ENCODE measurements at places on chromosomes 3 and 15.

- no peak for DNase-seq
These were observed 40.7 kb downstream of the MYRIP start for GRCh38 chr3:39849992-39850715.

DNA sequence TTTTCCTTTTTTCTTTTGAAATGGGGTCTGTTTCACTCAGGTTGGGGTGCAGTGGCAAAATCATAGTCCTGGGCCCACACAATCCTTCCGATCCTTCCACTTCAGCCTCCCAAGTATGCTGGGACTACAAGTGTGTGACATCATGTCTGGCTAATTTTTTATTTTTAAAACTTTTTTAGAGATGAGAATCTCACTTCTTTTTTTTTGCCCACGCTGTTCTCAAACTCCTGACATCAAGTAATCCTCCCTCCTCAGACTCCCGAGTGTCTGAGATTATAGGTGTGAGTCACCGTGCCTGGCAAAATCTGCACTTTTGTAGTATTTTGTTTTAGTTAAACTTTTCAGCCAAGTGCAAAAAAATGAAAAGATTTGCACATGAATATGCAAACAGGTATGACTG lies 171.0 kb downstream of the FNDC3B start:
- DNase-seq: no peak

DNA sequence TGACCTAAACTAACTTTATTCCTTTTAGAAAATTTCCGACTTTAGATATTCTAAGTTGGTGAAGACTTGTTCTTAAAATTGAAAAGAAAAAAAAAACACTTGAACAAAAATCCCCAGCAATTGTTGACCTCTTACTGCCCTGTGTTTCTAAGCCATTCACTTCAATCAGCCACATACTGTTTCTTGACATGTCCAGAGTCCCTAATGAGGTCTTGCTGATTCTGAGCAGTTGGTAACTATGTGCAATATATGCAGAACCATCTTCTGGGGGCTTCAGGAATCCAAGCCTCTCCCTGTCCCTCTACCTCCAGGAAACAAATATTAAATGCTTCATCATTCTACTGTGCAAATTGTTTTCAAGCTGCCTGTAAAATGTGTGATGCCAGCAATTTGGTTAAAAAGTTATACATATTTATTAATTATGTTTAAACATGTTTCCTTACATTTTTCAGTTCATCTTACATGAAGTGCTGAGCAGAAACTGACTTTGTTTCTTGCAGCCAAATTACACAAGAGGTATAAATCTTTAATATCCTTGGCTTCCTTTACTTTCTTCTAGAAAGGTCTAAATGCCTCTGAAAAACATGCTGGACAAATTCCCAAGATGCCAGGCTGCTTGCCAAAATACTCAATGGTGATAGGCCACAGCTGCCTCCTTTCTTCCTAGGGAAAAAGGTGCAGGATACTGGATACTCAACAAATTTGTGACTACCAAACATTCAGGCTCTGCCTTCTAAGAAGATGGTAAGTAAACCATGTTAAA lies 19.8 kb upstream of the GYG1 start:
- DNase-seq: no peak

DNA sequence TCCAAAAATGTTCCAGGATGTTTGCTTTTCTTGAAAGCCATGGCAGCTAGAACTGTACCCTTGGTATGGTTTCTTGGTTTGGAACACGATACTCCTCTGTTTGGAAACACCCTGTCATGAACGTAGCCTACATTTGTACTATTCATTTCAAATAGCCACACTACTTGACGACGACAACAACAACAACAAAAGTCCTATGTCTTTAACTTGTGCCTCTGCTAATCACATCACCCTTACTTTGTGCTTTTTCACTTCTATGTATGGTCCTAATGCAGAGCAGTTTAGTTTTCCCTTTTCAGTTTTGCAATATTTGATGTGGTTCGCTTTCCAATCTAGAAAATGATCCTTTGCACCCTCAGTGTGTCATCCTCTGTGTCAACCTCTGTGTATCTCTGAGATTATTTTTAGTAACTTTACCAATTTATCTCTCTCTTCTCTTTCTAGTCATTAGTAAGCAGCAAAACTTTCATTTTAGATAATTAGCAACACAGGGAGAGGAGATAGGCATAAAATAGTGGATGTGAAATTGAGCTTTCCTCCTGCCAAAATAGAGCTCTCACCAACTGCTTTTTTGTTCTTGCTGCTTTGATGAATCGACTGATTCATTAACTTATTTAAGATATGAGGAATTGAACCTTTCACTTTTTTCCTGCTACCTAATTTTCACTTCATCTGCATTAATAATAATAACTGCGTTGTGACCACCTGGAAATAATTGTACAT lies 44.1 kb upstream of the TP63 start:
- DNase-seq: no peak

- no peak for DNase-seq
These were observed 91.7 kb upstream of the NAALADL2 start for GRCh38 chr3:174767406-174767805.

GRCh38 chr15:79294075-79294474 lies 11.6 kb downstream of the ANKRD34C start:
- DNase-seq: no peak

GRCh38 chr15:90030376-90030775 lies 29.3 kb downstream of the ZNF710 start:
- no peak for DNase-seq

DNA sequence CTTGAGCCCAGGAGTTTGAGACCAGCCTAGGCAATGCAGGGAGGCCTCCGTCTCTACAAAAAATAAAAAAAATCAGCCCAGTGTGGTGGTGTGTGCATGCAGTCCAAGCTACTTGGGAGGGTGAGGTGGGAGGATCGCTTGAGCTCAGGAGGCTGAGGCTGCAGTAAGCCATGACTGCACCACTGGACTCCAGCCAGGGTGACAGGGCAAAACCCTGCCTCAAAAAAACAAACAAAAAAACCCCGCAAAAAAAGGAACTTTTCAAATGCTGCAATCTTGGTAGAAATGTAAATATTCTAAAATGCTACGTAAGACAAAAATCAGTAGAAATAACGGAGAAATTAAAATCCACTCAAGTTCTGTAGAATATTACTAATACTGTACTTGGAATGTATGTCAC lies 108.1 kb upstream of the MELTF start:
- DNase-seq: no peak

- no peak for DNase-seq
These were observed 12.6 kb downstream of the PLCL2 start for GRCh38 chr3:16897254-16897926.

DNA sequence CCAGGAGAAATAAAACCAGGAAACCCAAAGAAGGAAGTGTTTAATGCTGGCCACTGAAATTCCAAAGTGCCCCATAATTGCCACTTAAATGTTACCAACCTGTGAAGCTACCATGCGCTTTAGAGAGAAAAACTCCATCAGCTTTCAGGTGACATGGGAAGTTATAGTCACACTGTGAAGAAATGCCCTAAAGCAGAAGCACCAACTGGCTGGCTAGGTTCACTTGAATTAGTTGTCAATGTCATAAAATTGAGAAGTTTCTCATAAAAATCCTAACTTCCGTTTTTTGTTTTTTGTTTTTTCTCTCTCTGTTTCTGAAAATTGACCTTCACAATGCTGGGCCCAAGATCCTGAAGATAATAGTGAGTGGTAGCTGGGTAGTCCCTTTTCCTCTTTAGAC lies 167.9 kb upstream of the CTNNB1 start:
- DNase-seq: no peak

DNA sequence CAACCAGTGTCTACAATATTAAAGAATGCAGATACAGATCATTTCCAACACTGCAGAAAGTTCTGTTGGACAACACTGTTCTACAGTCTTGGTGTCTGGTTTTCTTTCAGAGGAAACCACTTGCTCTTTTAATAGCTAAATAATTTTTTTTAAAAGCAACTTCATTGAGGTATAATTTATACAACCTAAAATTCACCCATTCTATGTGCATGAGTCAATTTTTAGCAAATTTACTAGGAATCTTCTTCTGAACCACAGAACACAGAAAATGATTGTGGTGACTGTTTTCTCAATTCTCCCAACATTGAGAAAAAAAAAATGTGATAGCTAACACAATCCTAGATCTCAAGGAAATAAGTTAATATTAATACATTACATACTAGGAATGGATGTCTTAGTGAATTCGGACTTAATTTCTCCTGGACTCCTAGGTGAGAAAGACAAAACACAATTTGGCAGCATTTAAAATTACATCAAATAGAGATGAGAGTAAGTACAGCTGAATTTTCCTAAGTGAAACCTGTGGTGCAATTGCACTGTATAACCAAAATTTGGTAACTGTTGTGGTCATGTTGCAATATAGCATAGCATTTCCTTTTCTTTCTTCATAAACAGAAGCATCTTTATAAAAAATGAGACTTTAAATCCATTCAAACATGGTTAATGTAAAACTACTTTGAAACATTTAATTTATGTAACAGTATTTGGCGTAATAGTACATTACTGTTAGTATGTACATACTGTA lies 15.3 kb upstream of the PLCL2 start:
- DNase-seq: no peak

DNA sequence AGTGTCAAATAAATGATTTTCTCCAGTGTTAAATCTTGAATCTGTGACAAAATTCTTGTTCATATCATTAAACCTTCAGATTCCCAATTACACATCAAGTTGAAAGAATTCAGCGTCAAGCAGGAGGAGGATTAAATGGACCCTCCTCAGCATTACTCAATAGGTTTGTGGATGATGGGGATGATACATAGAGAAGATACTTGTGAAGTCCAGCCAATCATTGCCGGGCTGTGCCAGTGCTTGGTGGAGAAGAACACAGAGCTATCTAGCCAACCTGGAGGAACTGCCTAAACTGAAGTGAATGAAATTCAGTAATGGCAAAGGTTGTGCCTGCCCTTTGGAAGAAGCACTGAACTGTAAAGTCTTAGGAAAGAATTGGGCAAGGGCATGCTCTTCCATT lies 47.0 kb upstream of the PRICKLE2 start:
- no peak for DNase-seq

Data from T follicular helper cell (primary cell).